Skin of body (tissue), 3 donors: ENCODE measurements at places on chromosomes 3 and 15.

- DNase-seq = no peak
Observed at GRCh38 chr3:8020047-8020841, 481.4 kb upstream of the LMCD1 start.

- DNase-seq = no peak
Observed at GRCh38 chr15:55289746-55290527, at the start of gene RAB27A. Gene RAB27A, minus strand, starts transcription at chr15:55289813. Its CDS starts 54,879 bp downstream, at chr15:55234934.

GRCh38 chr15:66327736-66328135 lies 28.7 kb downstream of the TIPIN start:
- DNase-seq = no peak

DNA sequence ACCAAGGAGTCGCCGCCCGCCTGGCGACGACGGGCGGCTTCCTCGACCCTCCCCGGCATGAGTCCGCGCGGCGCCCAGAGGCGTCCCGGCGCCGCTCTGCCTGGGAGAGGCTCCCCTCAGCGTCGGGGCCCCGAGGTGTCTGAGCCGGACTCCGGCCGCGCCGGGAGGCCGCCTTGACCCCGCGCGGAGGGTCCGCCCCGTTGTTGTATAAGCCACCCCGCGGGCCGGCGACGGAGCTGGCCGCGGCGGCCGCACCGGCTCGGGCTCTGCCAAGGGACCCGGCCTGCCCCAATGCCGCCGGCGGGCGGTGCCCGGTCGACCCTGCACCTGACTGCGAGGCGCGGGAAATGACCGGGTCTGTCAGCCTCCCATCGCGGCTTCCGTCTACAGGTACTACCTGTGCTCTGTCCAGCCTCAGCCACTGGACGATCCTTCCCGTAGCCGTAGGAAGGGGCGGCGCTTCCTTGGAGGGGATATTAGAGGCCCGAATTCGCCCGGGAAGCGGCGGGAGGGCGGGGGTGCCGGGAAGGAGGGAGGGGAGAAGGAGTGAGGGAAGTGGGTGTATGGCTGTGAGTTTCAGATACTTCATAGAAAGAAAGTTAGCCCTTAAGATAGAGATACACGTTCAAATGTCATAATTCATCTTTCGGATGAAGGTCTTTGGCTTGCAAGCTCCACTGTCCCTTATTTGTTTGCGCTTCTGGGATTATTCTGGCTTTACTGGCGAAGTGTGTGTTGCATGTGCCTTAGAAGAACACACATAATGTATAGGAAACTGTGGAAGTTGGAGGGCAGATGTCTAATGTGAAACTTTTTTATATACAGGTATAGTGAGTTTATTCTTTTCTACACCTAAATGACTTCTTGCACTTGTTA lies 620 bp downstream of the ABHD5 start:
- peak; percentile 17 for DNase-seq

- DNase-seq = no peak
Observed at GRCh38 chr3:176631165-176631564, 566.1 kb downstream of the TBL1XR1 start.

GRCh38 chr3:192055946-192056345 lies 595.0 kb downstream of the PYDC2 start:
- no peak for DNase-seq

DNA sequence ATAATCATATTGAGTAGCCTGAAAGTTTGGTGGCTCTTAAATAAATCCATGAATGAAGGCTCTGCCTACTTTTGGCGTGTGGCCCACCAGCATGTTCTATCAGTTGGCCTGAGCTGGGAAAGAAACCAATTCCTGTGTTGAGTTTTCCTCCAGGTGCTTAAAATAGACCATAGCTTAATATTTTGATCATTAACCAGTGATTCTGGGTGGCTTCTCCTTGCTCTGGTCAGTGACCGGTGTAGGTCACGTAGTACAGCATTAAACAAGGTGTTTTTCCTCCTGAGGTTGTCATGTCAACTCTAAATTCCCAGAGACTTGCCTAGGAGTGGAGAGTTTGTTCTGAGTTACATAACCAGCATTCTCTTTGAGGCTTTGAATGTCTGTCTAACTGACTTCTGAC lies 1.3 kb downstream of the HHLA2 start:
- no peak for DNase-seq

- no peak for DNase-seq
Observed at GRCh38 chr3:25355998-25356397, 72.1 kb upstream of the RARB start.

DNA sequence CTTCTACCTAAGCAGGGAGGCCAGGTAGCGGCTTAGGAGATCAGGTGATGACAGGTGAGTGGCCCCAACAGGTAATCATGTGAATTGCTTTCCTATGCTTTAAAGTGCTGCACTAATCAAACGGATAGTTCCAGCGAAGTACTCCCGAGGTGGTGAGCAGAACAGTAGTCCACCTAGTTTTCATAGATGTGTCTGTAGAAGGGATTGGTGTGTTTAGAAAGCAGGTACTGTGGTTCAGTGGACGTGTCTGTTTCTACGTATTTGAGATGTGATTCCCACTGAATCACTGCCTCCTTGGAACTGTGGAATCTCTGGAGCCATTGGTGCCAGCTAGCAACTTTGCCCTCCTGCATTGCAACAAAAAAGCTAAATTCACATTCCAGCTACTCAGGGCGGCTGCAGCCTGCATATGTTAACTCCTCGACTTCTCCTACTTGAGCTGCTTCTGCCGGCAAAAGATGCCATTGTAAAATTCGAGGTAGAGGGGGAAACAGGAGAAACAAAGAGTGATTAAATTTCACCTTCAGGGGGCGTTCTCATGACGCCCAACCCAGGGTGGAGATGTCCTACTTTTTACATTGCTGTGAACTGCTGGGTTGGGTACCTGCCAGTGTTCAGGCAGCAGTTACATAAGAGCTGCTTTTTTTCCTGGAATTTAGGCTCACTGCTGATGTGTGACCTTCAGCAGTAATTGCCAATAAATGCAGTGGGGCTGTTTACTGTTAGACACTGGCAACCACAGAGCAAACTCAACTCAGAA lies 227.3 kb downstream of the ITPR1 start:
- no peak for DNase-seq

GRCh38 chr3:36373084-36373483 lies 7.2 kb upstream of the STAC start:
- no peak for DNase-seq

GRCh38 chr3:161851941-161852566 lies 355.4 kb downstream of the OTOL1 start:
- DNase-seq = peak; percentile 9

- no peak for DNase-seq
Observed at GRCh38 chr3:169002689-169003088, 660.8 kb downstream of the MECOM start.

GRCh38 chr15:26889298-26889898 lies 22.5 kb downstream of the GABRA5 start:
- DNase-seq = peak; percentile 37

DNA sequence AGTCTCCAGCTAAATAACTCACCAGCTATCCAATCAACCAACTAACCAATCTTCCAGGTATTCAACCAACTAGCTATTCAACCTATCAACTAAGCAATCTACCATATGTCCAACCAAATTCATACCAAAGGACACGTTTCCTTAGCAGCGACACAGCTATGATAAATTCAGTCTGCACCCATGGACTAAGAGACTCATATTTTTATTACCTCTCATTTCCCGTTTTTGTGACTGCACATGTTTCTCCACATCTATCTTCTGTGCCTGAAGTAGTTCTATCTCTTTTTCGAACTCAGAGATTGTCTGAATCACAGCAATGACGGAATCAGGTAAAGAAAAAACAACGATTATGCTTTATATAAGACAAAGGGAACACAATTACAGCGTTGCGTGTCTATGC lies 34.0 kb upstream of the GNB5 start:
- DNase-seq = no peak

DNA sequence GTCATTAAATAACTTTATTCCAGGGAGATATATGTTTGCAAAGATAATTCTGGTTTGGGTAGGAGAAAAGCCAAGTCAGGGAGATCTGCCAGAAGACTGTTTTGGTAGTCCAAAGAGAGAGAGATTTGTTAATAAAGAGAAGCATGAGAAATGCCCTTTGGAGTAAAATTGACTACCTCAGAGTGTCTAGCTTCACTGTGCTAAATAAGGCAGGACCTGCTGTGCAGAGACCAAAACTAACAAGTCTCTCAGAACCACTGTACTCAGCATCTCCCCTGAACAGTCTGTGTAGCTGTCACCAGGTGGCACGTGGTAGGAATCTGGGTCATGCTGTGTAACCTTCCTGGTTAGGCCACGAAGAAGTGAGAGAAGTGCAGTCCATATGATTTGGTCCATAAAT lies 31.6 kb upstream of the SLC35G2 start:
- DNase-seq = no peak

- DNase-seq = peak; percentile 48
Observed at GRCh38 chr3:108006881-108007331, 83.9 kb downstream of the CD47 start.

- DNase-seq = no peak
Observed at GRCh38 chr3:16399473-16399872, 114.0 kb downstream of the RFTN1 start.

DNA sequence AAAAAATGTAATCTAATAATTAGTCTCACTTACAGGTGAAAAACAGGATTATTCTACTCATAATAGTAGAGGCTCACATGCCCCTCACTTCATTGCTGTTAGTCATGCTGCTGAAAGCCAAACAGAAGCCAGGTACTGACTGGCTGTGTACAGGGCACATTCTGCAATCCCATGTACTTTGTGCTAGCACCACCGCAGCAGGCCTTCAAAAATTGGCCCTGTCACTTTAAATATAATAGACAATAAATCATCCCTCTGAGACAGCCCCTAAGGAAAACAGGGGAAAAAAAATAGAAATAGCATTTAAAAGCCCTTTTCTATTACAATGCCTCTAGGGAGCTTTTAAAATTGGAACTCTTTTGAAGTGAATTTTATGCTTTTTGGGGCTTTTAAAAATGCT lies 723.8 kb downstream of the TUSC7 start:
- DNase-seq = no peak

GRCh38 chr3:29353807-29354206 lies 72.9 kb downstream of the RBMS3 start:
- DNase-seq = no peak

- DNase-seq = no peak
Observed at GRCh38 chr3:16506884-16507577, 6.5 kb downstream of the RFTN1 start.

DNA sequence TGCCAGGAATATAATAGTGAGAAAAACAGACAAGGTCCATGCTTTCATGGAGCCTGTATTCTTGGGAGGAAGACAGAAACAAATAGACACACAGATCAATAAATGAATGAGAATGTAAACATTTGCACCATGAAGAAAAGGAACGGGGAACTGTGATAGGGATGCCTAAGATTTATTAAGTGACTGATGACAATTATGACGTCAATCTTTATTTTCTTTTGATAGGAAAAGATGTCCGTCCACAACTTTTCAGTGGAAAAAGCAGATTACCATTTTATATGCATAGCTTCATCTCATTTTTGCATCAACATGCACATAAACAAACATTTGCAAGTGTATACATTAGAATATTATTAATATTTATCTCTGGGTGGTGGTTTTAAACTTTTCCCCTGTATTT lies 27.9 kb upstream of the WNT5A start:
- no peak for DNase-seq

- DNase-seq = no peak
Observed at GRCh38 chr15:42371096-42371495, 11.8 kb downstream of the CAPN3 start.

DNA sequence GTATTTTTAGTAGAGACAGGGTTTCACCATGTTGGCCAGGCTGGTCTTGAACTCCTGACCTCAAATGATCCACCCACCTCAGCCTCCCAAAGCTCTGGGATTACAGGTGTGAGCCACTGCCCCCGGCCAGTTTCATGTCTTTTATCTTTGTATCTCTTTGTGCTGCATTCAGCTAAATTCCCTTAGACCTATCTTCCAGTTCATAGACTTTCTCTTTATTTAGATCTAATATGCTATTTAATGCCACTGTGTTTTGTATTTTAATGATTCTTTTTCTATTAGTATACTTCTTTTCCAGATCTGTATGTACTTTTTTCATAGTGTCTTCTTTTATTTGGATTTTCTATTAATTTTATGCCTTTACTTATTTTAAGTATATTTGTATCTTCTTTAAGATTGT lies 14.9 kb downstream of the MINAR1 start:
- no peak for DNase-seq
